ENCODE measurements at places on chromosomes 4 and X. TPM values are rescaled to one million over a fixed set of nuclear protein-coding genes. Genes with fewer than 3 reads are reported as not detected.
A peak's percentile ranks its signal among the peaks of the same experiment; 100 is the strongest.

DNA sequence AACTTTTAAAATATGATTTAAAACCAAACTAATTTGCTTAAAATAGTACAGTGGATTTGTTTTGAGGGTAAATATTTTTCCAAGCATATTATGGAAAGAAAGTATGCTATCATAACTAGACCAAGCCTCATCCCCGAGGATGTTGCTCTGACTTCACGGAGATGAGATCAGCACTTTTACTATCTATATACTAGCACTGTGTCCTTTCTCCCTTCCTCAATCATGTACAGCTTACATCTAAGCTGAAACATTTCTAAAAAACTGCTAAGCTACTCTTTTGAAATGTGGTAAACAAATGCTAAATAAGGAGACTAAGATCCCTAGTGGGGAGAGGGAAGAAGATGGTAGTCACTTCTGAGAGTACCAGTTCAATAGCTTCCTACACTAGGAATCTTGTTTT is 23.8 kb downstream of the AMMECR1 start:
- no peaks in the 10 kb centered on the region for H3K27me3 ChIP-seq
- H3K4me1 ChIP-seq = no peaks in the 10 kb centered on the region
- H3K27ac ChIP-seq = no peak overlapping the region
- no peak for DNase-seq
- H3K4me3 ChIP-seq = no peak overlapping the region
- no peaks in the 10 kb centered on the region for H3K36me3 ChIP-seq

GRCh38 chrX:105696870-105697269 is 125.5 kb upstream of the NRK start:
- no peak for DNase-seq
- no peaks in the 10 kb centered on the region for H3K27me3 ChIP-seq
- H3K4me3 ChIP-seq = no peak overlapping the region
- H3K27ac ChIP-seq = no peak overlapping the region
- H3K36me3 ChIP-seq = no peaks in the 10 kb centered on the region

- peaks cover 13% of the 10 kb centered on the region for H3K4me1 ChIP-seq
- no peaks in the 10 kb centered on the region for H3K36me3 ChIP-seq
- no peaks in the 10 kb centered on the region for H3K27me3 ChIP-seq
- no peak overlapping the region for H3K27ac ChIP-seq
Observed at GRCh38 chrX:19849464-19850080, 37.8 kb downstream of the SH3KBP1 start.

GRCh38 chr4:7101692-7102515 is 34.0 kb upstream of the GRPEL1 start:
- no peak overlapping the region for H3K4me3 ChIP-seq
- no peaks in the 10 kb centered on the region for H3K36me3 ChIP-seq
- H3K27me3 ChIP-seq = peaks cover 12% of the 10 kb centered on the region
- DNase-seq = peak; percentile 41
- H3K4me1 ChIP-seq = peaks cover 8% of the 10 kb centered on the region

Gene UGT2B17
- total RNA-seq = not detected

DNA sequence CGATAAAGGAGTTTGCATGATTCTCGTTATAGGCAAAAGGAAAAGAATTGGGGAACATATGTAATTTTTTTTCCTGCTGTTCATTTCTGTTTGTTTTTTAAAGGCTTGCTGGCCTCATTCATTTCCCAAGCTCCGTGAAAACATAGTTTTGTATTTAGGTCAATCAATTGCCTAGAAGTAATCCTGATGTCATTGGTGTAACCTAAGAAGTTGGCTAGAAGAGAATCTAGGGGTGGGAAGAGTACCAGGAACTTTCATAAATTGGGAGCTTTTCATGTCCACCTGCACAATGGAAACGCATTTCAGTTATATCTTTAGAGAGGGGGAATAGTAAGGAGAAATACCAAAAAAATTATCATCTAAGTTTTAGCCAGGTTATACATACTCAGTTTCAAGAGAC is 3.8 kb downstream of the RAPGEF2 start:
- no peaks in the 10 kb centered on the region for H3K36me3 ChIP-seq
- no peaks in the 10 kb centered on the region for H3K27me3 ChIP-seq
- peak overlapping the region; percentile 82 for H3K27ac ChIP-seq
- peak; percentile 32 for DNase-seq

Gene SUPT20HL1
- not detected for total RNA-seq

GRCh38 chrX:14039344-14039743 is 9.7 kb upstream of the GEMIN8 start:
- no peak for DNase-seq
- H3K4me1 ChIP-seq = no peaks in the 10 kb centered on the region
- no peak overlapping the region for H3K27ac ChIP-seq
- no peak overlapping the region for H3K4me3 ChIP-seq

DNA sequence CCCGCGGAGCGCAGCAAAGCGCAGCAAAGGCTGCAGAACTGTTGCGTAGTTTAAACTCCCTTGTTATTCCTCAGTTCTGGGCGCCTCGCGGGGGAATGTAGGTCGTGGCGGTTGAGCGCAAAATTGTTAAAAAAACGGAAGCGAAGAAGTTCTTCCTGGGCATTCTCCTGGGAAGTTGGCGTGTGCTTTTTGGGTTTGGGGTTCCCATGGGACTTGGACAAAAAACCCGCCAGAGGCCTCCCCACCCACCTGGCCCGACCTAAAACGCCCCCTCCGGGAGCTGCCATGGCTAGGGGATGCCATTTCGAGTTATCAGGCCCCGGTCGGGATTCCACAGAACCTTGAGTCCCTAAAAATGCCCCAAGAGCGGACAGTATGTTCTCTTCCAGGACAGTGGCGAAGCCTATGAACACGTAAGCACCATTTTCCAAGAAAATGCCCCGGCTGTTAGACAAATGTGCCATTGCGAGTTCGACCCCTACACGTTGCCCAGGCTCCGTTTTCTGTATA is 8.9 kb downstream of the ZIC3 start:
- no peak overlapping the region for H3K4me3 ChIP-seq
- no peak overlapping the region for H3K27ac ChIP-seq
- DNase-seq = no peak
- H3K36me3 ChIP-seq = no peaks in the 10 kb centered on the region
- peaks cover 16% of the 10 kb centered on the region for H3K27me3 ChIP-seq

Gene RTL5
- total RNA-seq = 13.2 TPM

DNA sequence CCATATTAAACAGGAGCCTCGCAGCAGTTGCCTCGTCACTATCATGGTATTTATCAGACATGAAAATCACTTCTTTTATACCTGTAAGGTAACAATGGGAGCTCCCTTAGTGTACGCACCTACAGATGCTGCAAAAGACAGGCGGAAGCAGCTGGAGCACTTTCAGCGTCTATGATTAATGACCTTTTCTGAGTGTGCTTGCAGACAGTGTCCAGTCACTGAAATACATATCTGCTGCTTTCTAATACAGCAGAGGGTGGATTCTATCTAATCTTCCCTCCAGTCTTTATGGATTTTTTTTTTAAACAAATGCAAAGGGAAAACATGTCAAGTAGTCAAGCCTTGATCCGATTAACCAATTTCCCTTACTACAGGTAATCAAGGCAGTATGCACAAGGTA is 24.1 kb downstream of the DCTD start:
- H3K4me1 ChIP-seq = no peaks in the 10 kb centered on the region
- no peak overlapping the region for H3K4me3 ChIP-seq
- DNase-seq = no peak
- no peak overlapping the region for H3K27ac ChIP-seq

Gene DIPK2B
- not detected for total RNA-seq

DNA sequence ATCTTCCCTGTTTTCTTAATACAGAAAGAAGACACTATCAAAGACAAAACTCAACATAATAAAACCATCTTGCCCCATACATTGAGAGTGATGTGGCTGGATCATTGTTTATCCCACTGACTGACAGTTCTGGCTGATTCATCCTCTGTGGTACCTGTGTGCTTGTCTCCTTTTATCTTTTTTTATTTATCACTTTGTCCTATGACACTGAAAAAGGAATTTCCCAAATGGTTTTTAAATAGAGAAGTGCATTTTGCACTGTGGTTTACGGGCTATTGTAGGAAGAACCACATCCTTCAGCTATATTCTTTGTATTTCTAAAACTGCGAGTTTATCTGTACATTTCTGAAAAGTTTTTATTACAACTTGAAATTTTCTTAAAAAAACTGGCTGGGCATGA is 15.0 kb downstream of the TTC29 start:
- H3K27me3 ChIP-seq = no peaks in the 10 kb centered on the region
- no peaks in the 10 kb centered on the region for H3K36me3 ChIP-seq
- H3K27ac ChIP-seq = no peak overlapping the region
- H3K4me1 ChIP-seq = no peaks in the 10 kb centered on the region
- no peak overlapping the region for H3K4me3 ChIP-seq
- DNase-seq = no peak

GRCh38 chr4:124065422-124065821 is 647.1 kb downstream of the ANKRD50 start:
- no peak overlapping the region for H3K27ac ChIP-seq
- H3K36me3 ChIP-seq = no peaks in the 10 kb centered on the region
- H3K4me1 ChIP-seq = peaks cover 6% of the 10 kb centered on the region
- no peak overlapping the region for H3K4me3 ChIP-seq
- no peak for DNase-seq

- H3K27me3 ChIP-seq = no peaks in the 10 kb centered on the region
- DNase-seq = peak; percentile 96
- peak overlapping the region; percentile 76 for H3K27ac ChIP-seq
- H3K36me3 ChIP-seq = no peaks in the 10 kb centered on the region
- no peak overlapping the region for H3K4me3 ChIP-seq
- H3K4me1 ChIP-seq = peaks cover 30% of the 10 kb centered on the region
Observed at GRCh38 chr4:57147335-57148060, 37.3 kb upstream of the IGFBP7 start.

DNA sequence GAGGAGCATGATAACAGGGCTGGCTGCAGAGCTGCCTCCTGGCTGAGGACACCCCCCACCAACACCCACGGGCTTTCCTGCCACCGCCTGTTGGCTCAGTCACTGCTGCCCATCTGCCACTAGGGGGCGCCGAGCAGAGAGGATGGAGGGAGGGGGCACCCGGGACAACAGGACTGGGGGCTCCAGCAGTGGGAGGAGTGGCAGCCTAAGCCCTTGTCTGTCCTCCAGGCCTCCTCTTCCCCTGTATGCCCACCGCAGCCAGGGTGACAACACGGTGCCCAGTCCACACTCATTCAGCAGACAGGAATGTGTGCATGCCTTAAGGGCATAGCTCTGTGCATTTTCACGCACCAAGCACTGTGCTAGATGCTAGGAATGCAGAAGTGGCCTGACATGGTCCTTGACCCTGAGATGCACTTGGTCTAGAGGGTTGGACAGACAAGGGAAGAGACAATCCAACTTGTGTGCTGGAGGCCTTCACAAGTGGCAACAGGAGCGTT is 149.9 kb downstream of the AMMECR1 start:
- no peaks in the 10 kb centered on the region for H3K36me3 ChIP-seq
- no peaks in the 10 kb centered on the region for H3K27me3 ChIP-seq
- peaks cover 12% of the 10 kb centered on the region for H3K4me1 ChIP-seq
- H3K4me3 ChIP-seq = no peak overlapping the region

Gene SRPK3
- not detected for total RNA-seq

Gene MUC7
- not detected for total RNA-seq

DNA sequence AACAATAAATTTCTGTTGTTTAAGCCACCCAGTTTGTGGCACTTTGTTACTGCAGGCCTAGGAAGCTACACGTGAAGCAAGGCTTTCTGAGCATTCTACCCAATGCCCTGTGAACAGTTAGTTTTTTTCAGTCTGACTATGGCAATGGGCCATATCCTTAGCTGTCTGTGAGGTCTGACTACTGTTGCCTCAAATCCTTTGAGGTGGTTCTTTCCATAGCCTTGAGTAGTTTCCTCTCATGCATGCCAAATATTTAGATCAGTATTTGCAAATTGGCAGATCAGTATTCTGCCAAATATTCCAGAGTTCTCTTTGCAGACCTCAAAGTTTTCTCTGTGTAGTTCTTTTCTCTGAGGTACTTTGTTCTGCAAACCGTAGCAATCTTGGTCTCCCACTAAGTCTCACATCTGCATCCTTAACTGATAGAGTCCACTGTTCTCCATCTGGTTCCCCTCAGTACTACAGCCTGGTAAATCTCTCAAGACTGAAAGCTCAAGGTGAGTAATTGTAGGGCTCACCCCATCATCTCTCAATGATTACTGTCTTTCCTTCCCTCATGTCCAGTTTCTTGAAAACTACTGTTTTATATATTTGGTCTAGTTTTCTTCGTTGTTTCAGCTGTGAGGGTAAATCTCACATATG is 984.9 kb upstream of the INTU start:
- H3K4me1 ChIP-seq = no peaks in the 10 kb centered on the region
- H3K27ac ChIP-seq = no peak overlapping the region
- H3K36me3 ChIP-seq = no peaks in the 10 kb centered on the region
- peak; percentile 71 for DNase-seq

DNA sequence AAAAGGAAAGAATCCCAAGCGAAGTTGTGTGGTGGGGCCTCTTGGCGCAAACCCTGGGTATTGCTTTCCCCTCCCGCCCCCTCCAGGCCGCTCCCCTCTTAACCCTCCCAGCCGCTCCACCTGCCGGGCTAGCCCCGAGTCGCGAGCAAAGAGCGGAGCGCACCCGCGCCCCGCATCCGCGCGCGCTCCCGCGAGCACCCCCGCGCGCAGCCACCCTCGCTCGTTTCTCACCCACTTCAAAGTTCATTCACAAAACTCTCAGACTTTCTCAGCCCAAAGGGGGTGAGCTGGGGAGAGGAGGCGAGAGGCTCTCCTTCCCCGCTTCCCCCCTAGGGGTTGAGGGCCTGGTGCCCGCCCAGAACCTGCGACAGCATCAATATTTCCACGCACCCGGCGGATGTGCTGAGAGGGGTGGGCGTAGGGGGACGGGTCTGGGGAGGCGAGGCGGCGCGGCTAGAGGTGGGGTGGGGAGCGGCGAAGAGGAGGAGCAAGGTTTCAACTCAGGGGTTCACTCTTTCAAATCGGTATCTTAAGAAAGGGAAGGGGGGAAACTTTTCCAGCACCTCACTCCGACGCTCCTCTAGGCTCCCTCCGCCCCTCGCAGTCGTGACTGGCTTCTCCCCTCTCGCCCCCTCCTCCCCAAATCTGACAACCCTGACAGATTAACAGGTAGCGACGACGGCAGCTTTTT is 1.8 kb downstream of the MAML3 start:
- H3K4me3 ChIP-seq = peak overlapping the region; percentile 97
- peaks cover 7% of the 10 kb centered on the region for H3K4me1 ChIP-seq
- H3K27ac ChIP-seq = peak overlapping the region; percentile 91
- no peak for DNase-seq
- no peaks in the 10 kb centered on the region for H3K27me3 ChIP-seq

GRCh38 chr4:74738464-74739143 is 55.7 kb downstream of the BTC start:
- H3K27me3 ChIP-seq = peaks cover 2% of the 10 kb centered on the region
- no peak overlapping the region for H3K4me3 ChIP-seq
- H3K27ac ChIP-seq = no peak overlapping the region
- no peaks in the 10 kb centered on the region for H3K4me1 ChIP-seq
- no peak for DNase-seq

GRCh38 chrX:46710425-46710824 is 48.5 kb downstream of the SLC9A7 start:
- no peak overlapping the region for H3K27ac ChIP-seq
- no peaks in the 10 kb centered on the region for H3K36me3 ChIP-seq
- no peak overlapping the region for H3K4me3 ChIP-seq

Gene DRD5
- total RNA-seq = not detected

GRCh38 chr4:75781305-75781704 is 56.9 kb downstream of the USO1 start:
- H3K36me3 ChIP-seq = peaks cover 34% of the 10 kb centered on the region
- no peaks in the 10 kb centered on the region for H3K27me3 ChIP-seq
- no peak overlapping the region for H3K4me3 ChIP-seq
- peak; percentile 3 for DNase-seq
- H3K4me1 ChIP-seq = peaks cover 3% of the 10 kb centered on the region

Gene SHOX
- not detected for total RNA-seq
